Skin of body (tissue), 3 donors: ENCODE measurements at places on chromosomes 12 and 14.

DNA sequence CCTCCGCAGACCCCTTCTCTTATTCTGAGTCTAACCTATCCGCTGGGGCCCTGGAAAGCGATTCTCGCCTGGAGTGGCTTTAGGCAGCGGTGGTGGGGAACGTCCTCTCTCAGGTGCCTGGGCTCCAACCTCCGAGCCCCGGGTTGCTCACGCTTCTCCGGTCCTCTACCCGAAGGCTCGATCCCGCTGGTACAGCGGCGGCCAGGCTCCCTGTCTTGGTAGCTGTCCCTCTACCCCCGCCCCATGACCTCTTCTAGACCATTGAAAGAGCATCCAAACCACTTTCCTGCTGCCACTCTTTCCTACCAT lies 505 bp upstream of the HEBP1 start:
- DNase-seq, result no peak

DNA sequence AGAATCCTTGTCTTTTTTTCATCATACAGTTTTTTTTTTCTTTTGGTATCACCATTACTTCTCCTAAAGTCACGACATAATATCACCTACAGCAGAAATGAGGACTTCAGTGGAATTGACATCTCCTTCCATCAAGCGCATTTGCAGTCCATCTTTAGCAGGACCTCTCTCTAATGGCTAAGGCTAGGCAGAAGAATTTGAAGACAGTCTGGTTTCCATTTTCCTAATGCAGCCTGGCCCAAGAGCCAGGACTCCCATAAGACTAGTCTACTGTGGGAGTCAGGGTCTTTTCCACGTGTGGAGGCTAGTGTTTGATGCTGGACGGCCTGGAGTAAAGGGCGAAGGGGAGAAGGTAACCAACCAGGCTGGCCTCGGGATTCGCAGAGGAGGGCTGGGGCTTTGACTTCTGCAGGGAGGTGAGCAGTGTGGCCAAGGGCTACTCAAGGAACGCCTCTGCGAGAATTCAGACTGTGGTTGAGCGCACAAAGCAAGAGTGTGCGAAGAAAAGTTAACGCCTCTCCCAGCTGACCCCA lies 769 bp upstream of the ZNF740 start:
- DNase-seq, result no peak

GRCh38 chr12:124486346-124486963 lies 81.0 kb downstream of the NCOR2 start:
- DNase-seq, result no peak

DNA sequence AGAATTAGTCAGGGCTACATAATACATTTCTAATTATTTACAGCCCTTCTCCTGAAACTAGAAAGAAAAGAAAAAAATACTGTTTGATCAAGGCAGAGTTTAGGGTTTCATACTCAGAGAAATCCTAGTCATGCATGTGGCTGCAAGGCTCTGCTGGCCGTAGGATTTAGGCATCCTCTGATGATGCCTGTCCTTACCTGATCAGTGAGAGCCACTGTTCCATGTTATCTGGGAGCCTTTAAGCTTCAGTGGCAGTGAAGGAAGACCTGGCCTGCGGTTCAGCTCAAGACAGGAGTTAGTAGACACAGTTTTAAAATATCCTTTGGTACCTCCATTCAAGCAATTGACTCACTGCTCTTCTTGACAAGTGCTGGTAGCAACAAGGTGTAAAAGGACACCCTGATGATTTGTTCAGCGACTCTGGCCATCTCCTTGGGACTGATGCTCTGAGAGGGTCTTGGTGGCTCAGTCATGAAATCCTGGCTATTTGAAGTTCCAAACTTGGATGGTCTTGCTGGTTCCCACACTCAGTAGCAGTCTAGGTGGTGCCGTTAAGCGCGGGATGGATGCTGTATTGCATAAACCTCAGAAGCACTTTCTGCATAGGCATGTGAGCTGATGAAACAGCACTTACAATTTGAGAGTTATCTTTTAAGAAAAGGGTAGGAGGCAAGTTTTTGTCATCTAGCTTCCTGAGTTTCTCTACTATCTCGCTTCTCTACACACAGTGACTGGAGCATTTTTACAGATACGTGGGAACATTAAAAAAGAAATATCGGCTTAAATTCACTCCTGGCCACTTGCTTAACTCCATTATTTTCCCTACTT lies 162.0 kb downstream of the SAMD4A start:
- no peak for DNase-seq

GRCh38 chr12:124031058-124031457 lies 58.0 kb downstream of the ZNF664 start:
- DNase-seq, result no peak

DNA sequence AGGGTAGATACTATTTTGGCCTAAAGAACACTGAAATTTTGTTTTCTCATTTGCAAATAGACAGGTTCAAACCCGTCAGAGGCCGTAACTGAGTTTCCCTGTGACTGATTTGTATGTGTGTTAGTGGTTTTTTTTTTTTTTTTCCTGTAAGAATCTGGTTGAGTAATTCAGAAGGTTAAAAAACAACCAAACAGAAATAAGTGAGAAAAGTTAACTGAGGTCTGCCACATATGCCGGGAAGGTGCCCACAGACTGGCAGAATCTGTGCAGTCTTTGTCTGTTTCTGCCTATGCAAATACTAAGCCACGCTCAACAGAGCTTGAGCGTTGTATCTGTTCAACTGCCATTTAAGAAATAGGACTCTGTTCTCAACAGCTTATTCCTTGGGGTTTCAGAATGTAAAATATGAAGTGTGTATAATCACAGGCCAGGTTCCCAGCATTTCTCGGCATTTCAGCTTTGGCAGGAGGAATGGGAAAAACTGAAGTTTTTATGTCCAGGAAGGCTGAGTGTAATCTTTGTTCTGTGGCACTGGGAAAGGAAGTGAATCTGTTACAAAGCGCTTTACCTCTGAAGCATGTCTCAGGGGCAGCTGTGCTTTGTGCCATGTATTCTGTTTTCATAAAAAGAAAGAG lies 181.9 kb downstream of the PRKCH start:
- DNase-seq, result no peak

GRCh38 chr14:55272387-55272786 lies 1.2 kb downstream of the FBXO34 start:
- DNase-seq, result no peak

DNA sequence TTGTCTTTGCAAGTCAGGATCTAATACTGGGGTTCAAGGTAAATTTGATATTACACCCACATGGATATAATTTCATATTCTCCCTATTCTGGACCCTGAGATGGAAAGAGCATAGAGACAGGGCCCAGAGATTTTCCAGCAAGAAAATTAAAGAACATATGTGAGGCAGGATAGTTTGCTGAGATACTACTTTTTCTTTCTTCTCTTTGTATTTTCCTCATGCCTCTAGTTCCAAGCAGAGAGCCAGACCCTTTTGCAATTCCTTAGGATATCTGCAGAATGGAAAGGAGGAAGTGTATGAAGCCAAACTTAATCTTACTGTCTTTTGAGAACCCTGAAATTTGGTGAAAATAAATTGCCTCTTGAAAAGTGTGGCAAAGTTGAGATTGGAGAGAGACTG lies 34.0 kb upstream of the RNASE3 start:
- no peak for DNase-seq

- no peak for DNase-seq
These were observed 113.4 kb downstream of the ETV6 start for GRCh38 chr12:11762723-11763326.

DNA sequence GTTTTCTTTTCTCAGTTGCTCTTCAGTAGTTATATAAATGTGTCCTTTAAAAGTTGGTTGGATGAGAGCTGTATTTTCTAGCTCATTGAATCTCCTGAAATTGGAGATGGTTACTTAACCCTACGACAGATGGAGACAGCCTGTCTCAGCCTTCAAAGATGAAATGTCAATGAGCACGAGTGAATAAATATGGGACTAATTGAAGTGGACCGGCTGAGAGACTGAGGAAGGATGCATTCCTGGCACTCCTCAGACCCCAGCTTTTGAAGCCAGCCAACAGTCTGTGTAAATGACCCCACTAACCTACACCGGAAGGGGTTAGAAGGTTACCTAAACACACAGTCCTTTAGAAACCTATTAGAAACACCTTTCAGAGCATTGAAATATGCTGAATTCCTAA lies 46.6 kb downstream of the PDZRN4 start:
- no peak for DNase-seq

DNA sequence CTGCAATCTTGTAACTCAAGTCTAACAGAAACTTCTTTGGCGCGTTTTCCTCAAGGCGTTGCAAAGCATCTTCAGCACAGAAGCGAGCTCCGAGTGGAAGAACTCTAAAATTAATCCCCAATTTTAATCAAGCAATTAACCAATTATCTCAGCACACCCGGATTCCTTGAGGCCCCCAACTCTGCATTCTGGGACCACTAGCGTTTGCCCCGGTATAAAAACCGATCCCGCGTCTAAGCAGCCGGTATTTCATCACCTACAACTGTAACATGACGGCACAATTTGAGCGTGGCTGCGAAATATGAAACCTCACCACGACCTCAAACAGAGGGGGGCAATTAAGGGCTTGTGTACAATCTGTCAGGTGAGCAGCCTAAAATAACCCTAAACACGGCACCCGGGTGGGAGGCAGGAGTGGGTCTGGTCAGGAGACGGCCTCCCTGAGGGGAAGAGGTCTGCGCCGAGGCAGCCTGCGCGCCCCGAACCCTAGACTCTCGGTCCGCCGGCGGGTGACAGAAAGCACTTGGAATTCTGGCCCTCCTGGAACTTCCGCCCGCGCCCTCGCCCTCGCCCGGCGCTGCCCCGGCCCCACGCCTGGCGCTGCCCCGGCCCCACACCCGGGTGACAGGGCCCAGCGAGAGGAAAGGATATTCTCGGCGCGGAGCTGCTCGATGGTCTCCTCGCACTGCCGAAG lies 594 bp downstream of the ZCCHC8 start:
- DNase-seq, result peak; percentile 59

- DNase-seq, result no peak
These were observed 757 bp upstream of the PCK2 start for GRCh38 chr14:24093207-24093900.

GRCh38 chr12:121711361-121712189 lies 977 bp upstream of the TMEM120B start:
- no peak for DNase-seq

- DNase-seq, result peak; percentile 40
These were observed 16.2 kb downstream of the ABHD4 start for GRCh38 chr14:22614240-22614799.

DNA sequence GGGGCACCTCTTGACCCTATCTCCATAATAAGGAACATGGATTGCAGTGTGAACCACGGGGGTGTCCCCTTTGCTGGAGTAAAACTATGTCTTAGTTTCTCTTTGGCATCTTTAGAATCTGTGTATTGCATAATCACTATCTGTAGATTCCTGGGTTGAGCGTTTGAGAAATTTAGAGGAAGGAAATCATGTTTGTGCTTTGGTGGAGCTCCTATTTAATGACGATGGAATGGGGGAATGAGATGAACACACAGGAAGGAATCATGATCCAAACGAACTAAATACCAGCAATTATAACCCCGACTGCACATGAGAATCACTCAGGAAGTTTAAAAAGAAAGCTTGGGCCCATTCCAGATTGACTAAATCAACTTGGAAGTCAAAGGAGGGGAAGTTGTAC lies 1.3 kb upstream of the MYG1 start:
- DNase-seq, result no peak

GRCh38 chr14:74500417-74501134 lies 7.0 kb downstream of the ISCA2 start:
- no peak for DNase-seq

GRCh38 chr14:31090883-31091764 lies 64.9 kb upstream of the STRN3 start:
- peak; percentile 67 for DNase-seq

DNA sequence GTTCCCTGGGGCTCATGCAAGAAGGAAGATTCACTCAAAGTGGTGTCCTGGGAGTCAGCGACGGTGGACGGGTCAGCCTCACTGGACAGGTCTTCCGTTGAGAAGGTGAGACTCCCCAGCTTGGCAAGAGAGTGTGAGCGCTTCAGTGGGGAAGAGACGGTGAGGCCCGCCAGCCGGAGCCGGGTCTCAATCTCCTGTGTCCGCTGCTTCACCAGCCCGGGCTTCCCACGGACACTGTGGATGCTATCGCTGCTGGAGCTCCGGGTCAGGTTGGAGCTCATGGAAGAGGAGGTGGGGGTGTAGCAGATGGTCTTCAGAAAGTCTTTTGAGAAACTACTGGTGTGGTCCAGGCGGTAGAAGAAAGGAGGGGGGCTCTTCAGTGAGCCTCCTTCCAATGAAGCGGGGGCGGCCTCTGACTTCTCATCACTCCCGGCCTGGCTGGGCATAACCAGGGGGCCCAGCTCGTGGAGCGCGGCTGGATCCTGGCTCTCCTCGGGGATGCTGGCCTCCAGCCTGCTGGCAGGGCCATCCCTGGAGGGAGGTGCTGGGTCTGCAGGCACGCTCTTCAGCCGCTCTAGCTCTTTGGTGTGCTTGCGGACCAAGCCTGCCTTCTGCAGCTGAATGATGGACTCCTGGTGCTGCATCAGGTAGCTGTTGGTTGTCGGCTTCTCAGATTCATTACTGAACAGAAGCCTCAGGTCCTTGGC lies 56.9 kb upstream of the CORO1C start:
- DNase-seq, result no peak

DNA sequence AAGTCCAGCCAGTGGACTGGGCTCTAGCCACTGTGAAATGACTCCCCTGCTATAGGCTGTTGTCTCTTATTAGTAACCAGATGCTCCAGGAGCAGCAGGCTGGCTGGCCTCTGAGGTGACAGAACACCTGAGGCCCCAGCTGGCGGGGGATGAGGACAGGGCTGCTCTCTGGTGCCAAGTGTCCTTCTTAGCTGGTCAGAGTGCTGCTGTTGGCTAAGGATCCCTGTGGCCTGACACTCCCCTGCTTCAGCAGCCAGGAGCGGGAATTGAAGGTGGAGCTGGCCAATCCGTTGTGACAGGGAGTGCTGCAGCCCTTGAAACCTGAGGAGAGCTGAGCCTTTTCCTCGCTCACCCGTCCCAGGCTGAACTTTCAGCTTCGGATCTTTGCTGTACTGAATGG lies 30.7 kb downstream of the TMEM229B start:
- no peak for DNase-seq

DNA sequence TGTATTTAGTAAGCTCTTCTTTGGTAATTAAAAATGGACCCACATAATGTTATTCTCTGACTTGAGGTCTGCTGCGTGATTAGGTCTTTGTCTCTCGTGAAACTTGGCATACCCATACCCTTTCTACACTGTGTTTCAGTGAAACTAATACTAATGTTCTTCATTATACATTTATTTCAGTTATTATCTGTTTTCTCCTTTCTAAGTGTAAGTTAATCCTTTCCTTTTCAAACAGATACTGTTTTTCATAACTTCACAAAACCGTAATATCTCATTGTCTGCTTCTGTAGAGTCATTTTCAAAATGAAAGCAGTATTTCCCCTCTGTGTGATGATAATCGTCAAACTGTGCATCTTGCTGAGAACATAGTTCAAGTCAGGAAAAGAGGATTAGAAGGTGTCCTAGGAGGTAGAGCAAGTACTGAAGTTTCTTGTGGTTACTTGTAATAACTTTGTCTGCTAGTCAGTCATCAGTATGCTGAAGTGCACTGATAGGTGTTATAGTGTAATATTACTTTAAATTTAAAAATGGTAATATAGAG lies 15.9 kb downstream of the PYROXD1 start:
- DNase-seq, result no peak

DNA sequence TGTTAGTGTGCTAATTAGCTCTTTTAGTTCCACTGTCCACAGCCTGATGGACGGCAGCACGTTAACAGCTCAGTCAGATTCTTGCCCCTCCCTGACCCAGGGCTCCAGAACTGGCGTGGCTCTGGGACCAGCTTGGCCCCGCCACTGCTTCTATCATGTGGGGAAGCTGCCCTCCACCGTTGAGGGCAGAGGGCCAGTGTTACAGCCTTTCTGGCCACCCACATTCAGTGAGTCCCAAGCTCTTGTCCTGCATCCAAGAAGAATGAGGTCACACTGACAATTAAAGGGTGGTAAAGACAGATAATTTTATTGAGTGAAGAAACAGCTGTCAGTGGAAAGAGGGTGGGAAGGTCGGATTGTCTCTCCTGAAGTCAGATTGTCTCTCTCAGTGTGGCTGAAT lies 36.9 kb downstream of the BCL2L14 start:
- no peak for DNase-seq
